Mucosa of gallbladder (tissue), 1 donor: ENCODE measurements at places on chromosomes 1 and 21. TPM values are rescaled to one million over a fixed set of nuclear protein-coding genes. Genes with fewer than 3 reads are reported as not detected.

Gene EPS8L3
- total RNA-seq: 459 TPM

Gene SLC45A3
- 13.6 TPM for total RNA-seq

- peak; percentile 17 for DNase-seq
These were observed 1.9 kb upstream of the OR13G1 start for GRCh38 chr1:247681288-247681897.

DNA sequence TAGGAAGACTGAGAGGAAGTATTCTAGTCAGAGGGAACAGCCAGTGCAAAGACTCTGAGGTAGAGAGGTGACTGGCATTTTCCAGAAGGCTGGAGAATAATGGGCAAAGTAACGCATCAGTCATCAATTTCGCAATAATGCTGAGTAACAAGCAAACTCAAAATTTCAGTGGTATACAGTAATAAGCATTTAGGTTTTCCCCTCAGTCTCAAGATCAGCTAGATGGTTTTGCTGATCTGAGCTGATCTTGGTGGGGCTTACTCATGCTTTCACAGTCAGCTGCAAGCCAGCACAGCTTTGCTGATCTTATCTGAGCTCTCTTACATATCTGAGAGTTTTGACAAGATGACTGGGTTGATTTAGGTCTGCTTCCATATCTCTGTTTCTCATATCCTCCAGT is 108.7 kb downstream of the TSEN15 start:
- no peak for DNase-seq

- DNase-seq: no peak
These were observed 29.6 kb downstream of the DNAH14 start for GRCh38 chr1:224959115-224959514.

Gene GJA8
- total RNA-seq: not detected

- no peak for DNase-seq
These were observed 32.3 kb downstream of the CHRM3 start for GRCh38 chr1:239418681-239419080.

DNA sequence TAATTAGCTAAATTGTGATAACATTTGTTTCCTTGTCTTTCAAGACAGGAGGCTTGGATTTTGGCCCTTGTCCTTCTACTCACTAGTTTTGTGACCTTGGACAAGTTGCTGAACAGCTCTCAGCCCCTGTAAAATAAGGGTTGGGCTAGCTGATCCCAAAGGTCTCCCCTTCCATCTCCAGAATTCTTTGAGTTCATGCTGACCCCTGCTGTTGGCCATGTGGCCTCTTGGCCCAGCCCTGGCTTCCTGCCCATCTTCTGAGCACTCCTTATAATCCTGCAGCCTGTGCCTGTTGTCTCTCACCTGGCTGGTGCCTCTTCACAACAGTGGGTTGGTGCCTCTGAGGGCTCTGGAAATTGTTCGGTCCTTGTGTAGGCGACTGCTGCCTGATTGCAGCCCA is 10.1 kb downstream of the PTGFRN start:
- DNase-seq: peak; percentile 25

Gene AMPD1
- not detected for total RNA-seq
